RPMI8226 (cell line): ENCODE measurements at places on chromosomes 5 and 9.

GRCh38 chr9:105053209-105053652 is 125.3 kb upstream of the ABCA1 start:
- no peak for DNase-seq

- DNase-seq = no peak
These were observed 261.6 kb upstream of the VLDLR start for GRCh38 chr9:2359891-2360471.

DNA sequence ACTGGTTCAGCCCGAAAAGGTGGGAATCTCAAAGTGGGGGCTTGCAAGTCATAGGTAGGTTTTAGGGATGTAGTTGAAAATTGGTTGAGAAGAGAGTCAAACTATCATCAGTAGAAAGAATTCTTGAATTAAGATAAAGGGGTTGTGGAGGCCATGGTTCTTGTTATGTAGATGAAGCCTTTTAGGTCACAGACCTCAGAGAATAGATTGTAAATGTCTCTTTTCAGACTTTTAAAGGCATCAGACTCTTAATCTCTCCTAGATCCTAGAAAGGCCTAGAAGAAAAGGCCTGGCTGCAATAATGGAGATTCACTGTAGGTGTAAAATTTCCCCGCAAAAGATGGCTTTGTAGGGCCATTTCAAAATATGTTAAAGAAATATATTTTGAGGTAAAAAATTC is 96.4 kb downstream of the PSAT1 start:
- DNase-seq = no peak

- DNase-seq = no peak
These were observed 379.3 kb upstream of the CHD1 start for GRCh38 chr5:99308131-99308530.

- no peak for DNase-seq
These were observed 40.5 kb upstream of the HMCN2 start for GRCh38 chr9:130225071-130225470.

- DNase-seq = no peak
These were observed 98.0 kb downstream of the HSD17B3 start for GRCh38 chr9:96203867-96204501.

DNA sequence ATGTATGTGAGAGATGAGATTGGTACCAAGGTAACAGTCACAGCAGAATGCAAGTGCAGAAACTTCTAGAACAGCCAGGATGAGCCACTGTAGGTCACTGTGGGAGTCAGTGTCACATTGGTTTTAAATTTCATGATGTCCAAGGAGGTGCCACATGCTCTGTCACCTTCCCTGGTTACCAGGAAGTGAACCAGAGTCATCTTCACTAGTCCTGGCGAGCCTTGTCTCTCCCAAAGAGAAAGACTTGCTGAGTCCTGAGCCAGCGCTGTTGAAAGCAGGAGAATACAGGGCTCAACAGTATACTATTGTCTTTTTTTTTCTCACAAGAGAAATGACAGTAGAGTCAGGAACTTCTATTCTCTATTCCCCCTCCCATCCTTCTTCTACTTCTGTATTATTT is 615.5 kb downstream of the RAB3C start:
- DNase-seq = no peak

- no peak for DNase-seq
These were observed 225.1 kb downstream of the PIK3R1 start for GRCh38 chr5:68440651-68441050.

DNA sequence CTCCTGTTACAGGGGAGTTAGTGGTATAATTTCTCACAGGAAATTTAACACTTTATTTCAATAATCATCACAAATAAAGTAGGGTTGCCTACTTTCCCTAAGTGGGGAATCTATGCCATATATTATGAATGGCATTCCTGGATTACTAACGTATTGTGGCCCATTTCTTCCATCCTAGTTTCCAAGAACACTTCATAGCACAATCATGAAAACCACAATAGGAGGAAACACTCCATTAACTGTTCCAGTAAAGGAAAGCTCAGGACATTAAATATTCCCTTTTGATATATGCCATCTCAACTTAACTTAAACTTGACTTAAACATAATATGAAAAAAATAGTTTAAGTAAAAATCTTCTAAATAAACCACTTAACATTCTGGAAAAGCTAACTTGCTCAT is 2.1 kb downstream of the CPLANE1 start:
- no peak for DNase-seq

- no peak for DNase-seq
These were observed 299.8 kb downstream of the TLE1 start for GRCh38 chr9:81389569-81389993.

DNA sequence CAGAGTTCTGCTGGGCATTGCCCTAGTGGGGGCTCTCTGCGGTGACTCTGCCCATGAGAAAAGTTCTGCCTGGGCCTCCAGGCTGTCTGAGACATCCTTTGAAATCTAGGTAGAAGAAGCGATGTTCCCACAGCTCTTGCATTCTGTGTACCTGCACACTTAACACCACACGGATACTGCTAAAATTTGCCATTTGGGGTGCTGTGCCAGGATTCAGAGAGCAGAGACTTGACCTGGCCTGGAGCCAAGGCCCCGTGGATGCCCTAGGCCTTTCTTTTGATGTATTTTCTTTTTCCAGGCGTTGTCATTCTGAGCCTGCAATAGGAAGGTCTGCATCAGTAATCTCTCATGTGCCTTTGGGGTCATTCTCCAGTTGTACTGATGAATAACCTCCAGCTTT is 89.3 kb upstream of the IL12B start:
- peak; percentile 84 for DNase-seq

DNA sequence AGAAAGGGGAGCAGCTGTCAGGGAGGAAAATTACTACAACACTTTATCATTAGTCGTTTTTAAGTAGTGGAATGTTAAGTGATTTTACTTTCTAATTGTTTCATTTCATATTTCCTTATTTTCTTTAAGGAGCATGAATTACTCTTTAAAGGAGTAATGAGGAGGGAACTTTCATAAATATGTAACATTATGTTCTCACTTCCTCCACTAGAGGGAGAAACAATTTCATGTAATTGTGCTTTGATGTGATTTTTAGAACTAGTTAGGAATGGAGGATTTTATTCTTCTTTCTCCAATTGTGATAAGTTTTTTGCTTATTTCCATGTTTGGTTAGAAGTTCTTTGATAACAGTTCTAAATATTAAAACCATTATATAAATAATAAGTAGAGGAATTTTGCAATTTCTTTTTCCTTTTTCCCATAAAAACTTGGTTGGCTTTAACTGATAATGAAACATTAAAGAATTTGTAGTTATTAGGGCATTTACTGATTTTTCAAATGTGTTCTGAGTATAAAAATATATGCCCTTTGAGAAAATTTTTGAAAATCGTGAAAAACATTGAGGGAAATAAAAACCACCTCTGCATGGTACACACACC is 25.6 kb downstream of the CEP78 start:
- DNase-seq = peak; percentile 7

DNA sequence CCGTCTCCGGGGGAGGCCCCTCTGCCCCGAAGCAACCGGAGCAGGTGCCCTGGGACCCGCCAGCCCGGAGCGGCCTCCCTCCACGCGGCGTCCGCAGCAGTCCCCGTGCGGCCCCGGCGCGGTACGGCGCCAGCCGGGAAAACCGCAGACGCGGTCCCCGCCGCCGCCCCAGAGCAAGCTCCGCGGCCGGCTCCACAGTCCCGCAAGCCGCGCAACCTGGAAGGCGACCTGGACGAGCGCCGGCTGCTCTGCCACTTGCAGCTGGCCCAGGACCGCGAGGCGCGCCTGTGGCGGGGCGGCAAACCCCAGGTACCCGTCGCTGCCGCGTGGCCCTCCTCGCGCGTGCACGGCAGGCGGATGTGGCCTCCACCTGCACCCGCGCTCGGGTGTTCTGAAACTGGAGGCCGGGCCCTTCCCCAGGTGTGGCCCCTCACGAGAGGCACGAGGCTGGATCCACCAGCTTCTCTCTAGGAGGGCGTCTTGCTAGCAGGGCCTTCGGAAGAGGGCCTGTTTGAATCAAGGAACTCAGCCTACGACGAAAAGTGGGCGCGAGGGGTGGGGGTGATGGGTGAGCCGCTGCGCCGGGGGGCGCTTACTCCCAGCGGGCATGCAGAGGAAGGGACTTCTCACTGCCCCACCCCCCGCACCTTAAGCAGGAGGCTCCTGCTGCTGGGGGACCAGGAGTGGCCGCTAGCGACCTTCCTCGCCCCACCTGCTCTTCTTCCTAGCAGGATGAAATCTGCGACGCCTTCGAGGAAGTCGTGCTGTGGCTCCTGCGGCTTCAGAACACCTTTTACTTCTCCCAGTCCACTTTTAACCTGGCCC is 602 bp downstream of the CCNI2 start:
- peak; percentile 55 for DNase-seq

- DNase-seq = no peak
These were observed 5.1 kb upstream of the WWC1 start for GRCh38 chr5:168286386-168286785.

- peak; percentile 69 for DNase-seq
These were observed 2.2 kb downstream of the FAM78A start for GRCh38 chr9:131273856-131274673.

DNA sequence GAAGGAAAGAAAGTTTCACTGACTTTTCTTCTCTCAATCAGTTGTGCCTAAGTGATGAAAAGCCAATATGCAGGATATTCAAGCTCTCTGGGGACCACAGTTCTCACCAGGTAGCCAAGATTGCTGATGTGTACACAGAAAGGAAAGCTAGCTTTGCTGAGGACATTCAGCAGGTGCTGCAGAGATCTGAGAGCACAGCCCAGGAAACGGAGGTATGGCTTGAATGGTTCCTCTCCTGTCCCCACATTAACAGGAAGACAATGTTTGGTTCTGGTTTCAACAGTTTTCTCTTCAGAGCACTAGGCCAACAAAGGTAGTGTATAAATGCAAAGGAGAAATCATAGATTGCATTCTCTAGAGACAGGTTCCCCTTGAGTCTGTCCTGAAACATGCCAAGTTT is 69.6 kb downstream of the PTPDC1 start:
- no peak for DNase-seq

- no peak for DNase-seq
These were observed 14.0 kb upstream of the MLANA start for GRCh38 chr9:5876711-5877110.

GRCh38 chr9:129542741-129543140 is 78.2 kb downstream of the C9orf50 start:
- DNase-seq = no peak

- DNase-seq = no peak
These were observed 5.1 kb upstream of the WDR5 start for GRCh38 chr9:134130503-134131375.

DNA sequence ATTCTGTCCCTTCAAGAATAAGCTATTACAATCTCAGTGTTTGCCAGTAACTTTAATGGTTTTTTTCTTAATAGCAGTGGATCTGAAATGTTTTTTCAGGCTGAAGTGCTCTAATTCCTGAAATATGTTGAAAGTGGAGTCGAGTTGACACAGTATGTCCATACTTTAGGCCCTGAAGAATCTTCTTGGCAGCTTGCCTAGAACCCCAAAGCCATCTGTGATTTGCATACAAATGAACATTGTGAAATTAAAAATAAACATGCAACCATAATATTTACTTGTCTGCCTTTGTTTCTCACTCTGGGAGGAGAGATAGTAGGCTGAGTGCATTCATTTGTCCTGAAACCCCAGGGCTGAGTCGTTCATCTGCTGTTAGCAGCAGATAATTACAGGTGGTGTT is 152.7 kb downstream of the ADCY2 start:
- DNase-seq = no peak

DNA sequence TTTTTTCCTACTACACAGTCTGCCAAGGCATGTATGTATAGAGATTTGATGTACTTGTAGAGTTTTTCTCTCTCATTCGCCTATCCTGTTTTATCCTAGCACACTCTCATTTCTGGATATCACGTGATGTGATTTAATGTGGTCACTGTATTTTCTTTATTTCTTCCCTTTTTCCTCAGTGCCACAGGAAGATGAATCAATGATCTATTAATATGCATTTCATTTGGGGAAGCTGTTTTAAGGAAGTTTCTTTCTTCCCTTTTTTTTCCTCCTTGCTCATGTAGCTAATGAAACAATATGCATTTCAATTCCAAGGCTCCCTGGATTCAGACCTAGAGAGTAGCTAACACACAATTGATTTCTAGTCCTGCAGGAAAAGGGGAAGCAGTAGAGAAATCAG is 506.3 kb upstream of the WWC1 start:
- DNase-seq = no peak

GRCh38 chr9:23769307-23769935 is 56.6 kb downstream of the ELAVL2 start:
- DNase-seq = peak; percentile 53

GRCh38 chr9:133553973-133554713 is 19.6 kb downstream of the ADAMTSL2 start:
- DNase-seq = no peak

- no peak for DNase-seq
These were observed 146.8 kb downstream of the BARX1 start for GRCh38 chr9:93808115-93809029.

- no peak for DNase-seq
These were observed 803 bp downstream of the GARIN3 start for GRCh38 chr5:157165261-157165660.

GRCh38 chr9:136409557-136410455 is 608 bp downstream of the ENTR1 start:
- DNase-seq = peak; percentile 75

- peak; percentile 71 for DNase-seq
These were observed 12.9 kb downstream of the ITGA1 start for GRCh38 chr5:52800394-52801213.

- DNase-seq = no peak
These were observed 28.6 kb upstream of the IL13 start for GRCh38 chr5:132629230-132629944.

DNA sequence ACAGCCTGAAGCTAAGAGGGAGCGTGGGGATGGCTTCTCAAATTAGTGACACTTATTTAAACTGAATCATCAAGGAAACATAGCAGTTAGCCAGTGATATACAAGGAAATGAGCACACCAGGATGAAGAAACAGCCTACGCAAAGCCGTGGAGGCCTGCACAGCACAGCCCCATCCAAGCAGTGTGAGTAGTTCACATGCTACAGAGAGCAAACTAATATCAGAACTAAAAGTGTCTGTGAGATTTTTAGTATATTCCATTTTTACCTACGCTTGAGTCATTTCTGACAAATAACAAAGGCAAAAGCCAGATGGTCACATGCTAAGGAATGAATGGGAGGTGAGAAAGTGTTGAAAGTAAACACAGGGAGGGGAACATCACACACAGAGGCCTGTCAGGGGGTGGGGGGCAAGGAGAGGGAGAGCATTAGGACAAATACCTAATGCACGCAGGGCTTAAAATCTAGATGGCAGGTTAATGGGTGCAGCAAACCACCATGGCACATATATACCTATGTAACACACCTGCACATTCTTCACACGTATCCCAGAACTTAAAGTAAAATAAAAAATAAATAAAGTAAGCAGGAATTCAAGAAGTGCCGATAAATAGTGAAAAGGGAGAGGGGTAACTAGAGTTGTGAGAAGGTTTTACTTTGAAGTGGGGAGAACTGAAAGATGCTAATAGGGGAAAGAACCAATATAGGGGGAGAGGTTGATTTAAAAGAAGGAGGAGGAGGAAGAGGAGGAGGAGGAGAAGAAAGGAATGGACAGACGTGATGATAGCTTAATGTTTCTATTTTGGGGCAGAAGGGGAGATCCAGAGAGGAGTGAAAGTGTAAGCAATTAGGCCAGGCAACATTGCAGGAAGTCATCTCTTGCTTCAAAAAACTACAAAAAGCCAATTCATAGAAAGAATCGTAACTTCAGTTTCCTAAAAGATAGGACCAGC is 100.9 kb upstream of the PTGER4 start:
- no peak for DNase-seq

- no peak for DNase-seq
These were observed 79.2 kb downstream of the LIX1 start for GRCh38 chr5:97063251-97063650.

- DNase-seq = peak; percentile 35
These were observed 67.2 kb downstream of the IL31RA start for GRCh38 chr5:55918087-55919035.
